ENCODE measurements at places on chromosomes 12 and 14.
A peak's percentile ranks its signal among the peaks of the same experiment; 100 is the strongest.

GRCh38 chr12:1213205-1213604 is 222.2 kb downstream of the ERC1 start:
- DNase-seq, result no peak

GRCh38 chr14:64880221-64881121 is 764 bp upstream of the SPTB start:
- DNase-seq, result no peak

GRCh38 chr14:48350971-48351370 is 675.6 kb upstream of the MDGA2 start:
- DNase-seq, result peak; percentile 1

DNA sequence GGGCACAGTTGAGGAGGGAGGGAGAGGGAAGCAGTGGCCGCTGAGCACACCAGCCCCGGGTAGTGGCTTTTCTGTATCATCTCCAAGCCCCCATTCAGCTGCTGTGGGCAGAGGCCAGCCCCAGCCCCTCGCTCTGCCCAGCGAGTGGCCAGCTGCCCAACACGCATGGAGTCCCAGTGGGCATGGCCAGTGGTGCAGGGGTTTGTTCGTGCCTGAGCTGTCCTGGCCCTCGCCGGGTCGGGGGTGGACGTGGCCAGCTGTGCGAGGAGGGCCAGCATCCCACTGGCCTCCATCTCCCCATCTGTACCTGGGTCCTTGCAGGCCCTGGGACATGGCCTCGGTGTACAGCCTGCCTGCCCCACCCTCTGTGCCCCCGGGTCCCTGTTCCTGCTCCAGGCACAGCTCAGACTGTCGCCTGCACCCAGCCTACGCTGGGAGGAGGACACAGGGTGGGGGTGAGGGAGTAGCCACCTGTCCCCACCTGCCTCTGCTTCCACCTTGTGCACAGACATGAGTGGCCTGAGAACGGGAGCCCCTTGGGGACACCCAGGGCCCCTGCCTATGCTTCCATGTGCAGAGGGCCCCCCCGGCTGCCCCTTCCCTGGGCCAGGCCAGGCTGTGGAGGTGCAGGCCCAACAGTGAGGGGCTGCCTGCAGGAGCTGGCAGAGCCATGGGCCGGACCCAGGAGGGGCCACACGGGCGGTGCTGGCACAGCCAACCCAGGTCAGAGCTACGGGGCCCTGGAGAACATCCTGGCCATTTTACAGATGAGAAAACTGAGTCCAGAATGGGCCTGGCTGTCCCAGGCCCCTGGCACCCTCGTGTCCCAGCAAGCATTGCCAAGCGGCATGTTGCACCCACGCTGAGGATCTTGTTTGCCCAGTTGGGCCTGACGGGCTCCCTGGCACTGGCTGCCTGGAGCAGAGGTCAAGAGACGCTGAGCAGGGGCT is 4.3 kb downstream of the INF2 start:
- no peak for DNase-seq

DNA sequence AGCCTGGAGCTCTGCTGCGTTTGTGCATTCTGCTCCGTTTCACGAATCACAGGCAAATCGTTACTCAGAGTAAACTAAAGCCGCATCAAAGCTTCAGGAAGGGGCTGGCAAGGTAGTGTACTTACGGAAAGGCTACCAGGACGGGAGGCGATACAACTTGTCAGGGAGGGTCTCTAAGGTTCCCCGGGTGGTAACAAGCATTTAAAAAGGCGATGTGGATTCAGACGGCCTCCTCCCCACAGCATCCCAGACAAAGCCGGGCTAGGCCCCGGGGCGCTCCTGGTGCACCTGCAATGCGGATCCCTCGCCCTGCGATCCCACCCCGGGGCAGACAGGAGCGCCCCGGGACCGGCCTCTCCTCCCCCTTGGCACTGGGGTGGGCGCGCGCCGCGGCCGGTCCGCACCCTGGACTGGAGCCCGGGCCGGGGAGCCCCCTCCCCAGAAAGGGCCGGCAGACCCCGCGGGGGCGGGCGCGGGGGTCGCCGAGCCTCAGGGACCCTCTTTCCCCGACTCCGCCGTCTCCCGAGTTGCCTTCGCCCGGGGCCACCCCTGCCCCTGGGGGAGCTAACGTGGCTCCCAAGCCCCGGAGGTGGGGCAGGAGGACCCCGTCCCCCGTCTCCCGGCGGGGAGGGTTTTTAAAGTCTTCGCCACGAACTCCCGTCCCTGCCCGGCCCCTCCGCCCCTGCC is 718 bp downstream of the CCDC92 start:
- no peak for DNase-seq

- no peak for DNase-seq
These were observed 25.4 kb upstream of the PWP1 start for GRCh38 chr12:107660235-107660634.

All from keratinocyte (primary cell).